Left renal cortex interstitium (tissue), 4 donors: ENCODE measurements at places on chromosomes 4 and X. TPM values are rescaled to one million over a fixed set of nuclear protein-coding genes. Genes with fewer than 3 reads are reported as not detected.

Gene NAP1L5
- 11.1 TPM for polyA plus RNA-seq

Gene CPLX1
- 1.5 TPM for polyA plus RNA-seq

Gene RADX
- polyA plus RNA-seq: 5.4 TPM

Gene SHOX
- polyA plus RNA-seq: 0.04 TPM

Gene CFP
- polyA plus RNA-seq: 1.7 TPM

Gene GUCY1A1
- polyA plus RNA-seq: 79.1 TPM

Gene CTAG2
- not detected for polyA plus RNA-seq

Gene STPG2
- polyA plus RNA-seq: 0.58 TPM

Gene FRG2
- not detected for polyA plus RNA-seq

Gene SAGE1
- polyA plus RNA-seq: not detected

Gene TMPRSS11B
- 0.08 TPM for polyA plus RNA-seq

Gene SPATA18
- polyA plus RNA-seq: 1.3 TPM
